ENCODE measurements at places on chromosomes 13 and 19.

DNA sequence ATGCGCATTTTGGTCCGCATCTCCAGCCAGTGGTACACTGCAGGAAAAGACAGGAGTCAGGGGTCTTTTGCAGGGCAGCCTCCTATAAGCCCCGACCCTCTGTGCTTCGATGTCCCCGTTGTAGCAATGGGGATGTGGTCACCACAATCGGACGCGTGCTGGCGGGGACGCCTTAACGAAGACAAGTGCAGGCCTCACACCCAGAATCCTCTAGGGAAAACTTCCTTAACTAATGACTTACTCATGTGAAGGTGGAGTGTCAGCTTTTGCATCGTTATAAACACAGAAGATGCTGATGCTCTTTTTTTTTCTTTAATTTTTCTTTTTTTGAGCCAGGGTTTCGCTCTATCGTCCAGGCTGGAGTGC, 22.1 kb downstream of the VASP start:
- DNase-seq = no peak

DNA sequence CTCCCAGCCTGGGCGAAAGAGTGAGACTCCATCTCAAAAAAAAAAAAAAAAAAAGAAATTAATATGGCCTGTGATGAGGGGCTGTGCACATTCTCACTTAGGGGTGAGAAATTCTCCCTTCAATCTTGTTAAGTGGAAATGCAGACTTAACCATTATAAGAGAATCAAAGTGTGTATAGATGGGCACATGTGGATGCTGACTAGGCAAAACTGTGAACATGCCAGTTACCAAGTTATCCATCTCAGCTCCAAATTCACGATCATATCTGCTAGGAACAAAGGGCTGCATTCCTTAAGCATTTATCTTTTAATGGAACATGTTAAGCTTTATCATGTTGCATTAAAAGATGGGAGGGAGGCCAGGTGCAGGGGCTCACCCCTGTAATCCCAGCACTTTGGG, 4.3 kb downstream of the ZNF560 start:
- no peak for DNase-seq

- DNase-seq = no peak
These were observed 7.1 kb upstream of the ZNF536 start for GRCh38 chr19:30364866-30365800.

GRCh38 chr19:5958074-5958850, 19.7 kb downstream of the RANBP3 start:
- DNase-seq = no peak

All from right atrium auricular region (tissue), 2 donors.